AML-193 (cell line): ENCODE measurements at places on chromosomes 3 and 15.

GRCh38 chr3:168272343-168272985 lies 176.7 kb upstream of the GOLIM4 start:
- DNase-seq = no peak

GRCh38 chr3:188124184-188124583 lies 29.8 kb upstream of the LPP start:
- DNase-seq = no peak

GRCh38 chr3:172087198-172087597 lies 47.8 kb downstream of the FNDC3B start:
- no peak for DNase-seq

GRCh38 chr15:90819850-90820249 lies 48.5 kb upstream of the FURIN start:
- no peak for DNase-seq

- DNase-seq = no peak
These were observed 480.1 kb upstream of the ZNF385D start for GRCh38 chr3:22231061-22231460.

DNA sequence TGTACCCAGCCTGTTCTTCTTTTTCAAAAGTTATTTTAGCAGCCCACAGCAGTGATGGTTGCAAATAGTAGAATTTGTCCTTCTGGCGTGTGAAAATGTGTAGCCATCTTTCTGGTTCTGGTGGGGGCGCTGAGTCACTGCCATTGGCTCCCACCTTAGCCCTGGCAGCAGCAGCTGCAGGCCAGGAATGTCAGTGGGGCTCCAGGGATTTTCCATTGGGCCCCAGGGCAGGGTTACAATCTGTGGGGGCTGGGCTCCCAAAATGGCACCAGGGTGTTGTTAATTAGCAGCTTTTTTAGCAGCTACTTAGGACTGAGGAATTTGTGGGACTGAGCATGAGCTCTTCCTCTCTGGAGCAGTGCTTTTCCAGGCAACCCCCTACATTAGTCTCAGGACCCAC lies 38.9 kb downstream of the TOPAZ1 start:
- DNase-seq = no peak

DNA sequence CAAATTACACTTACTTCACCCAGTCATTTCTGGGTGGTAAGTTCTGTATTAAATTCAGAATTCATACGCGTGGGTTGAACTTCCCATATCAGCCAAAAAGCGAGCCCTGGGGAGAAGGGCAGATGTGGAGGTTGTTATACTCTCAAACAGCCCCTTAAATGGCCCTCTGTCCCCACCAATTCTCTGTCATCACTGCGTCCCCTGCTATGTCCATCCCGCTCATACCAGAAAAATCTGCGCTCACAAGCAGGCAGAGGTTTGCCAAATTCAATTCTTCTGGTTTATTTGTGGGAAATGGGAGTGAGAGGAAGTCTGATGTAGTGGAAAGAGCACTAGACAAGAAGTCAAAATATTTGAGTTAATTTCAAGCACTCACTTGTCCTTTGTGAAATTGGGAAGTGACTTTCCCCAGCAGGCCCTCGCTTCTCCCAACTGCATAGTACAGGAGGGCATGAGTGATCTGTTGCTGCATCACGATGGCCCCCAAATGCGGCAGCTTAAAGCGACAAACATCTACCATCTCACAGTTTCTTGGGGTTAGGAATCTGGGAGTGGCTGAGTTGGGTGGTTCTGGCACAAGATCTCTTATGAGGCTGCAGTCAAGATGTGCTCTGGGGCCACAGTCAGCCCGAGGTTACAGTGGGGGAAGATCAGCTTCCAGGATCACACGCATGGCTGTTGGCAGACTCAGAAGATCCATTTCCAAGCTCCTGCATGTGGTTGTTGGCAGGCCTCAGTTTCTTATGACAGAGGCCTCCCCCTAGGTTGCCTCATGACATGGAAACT lies 67.7 kb downstream of the CPN2 start:
- DNase-seq = no peak

DNA sequence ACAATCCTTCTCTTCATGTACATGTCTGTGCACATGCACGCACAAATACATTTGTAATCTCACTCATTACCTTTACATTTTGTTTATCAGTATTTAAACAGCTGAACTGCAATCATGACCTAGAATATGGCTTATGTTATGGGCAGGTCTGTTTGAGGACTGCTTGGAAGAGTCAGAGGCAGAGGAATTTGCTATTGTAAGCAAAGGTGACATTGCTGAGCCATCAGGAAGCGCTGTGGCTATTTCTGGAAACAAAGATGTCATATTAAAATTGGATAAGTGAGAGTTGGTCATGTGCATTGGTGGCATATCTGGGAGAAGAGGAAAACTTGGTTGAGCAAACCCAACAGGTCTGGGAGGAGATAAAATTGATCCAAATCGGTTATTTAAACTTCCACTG lies 41.6 kb downstream of the USF3 start:
- no peak for DNase-seq

- DNase-seq = no peak
These were observed 16.2 kb downstream of the CEP19 start for GRCh38 chr3:196695849-196696226.

- no peak for DNase-seq
These were observed 31.5 kb downstream of the NGLY1 start for GRCh38 chr3:25751725-25752124.

DNA sequence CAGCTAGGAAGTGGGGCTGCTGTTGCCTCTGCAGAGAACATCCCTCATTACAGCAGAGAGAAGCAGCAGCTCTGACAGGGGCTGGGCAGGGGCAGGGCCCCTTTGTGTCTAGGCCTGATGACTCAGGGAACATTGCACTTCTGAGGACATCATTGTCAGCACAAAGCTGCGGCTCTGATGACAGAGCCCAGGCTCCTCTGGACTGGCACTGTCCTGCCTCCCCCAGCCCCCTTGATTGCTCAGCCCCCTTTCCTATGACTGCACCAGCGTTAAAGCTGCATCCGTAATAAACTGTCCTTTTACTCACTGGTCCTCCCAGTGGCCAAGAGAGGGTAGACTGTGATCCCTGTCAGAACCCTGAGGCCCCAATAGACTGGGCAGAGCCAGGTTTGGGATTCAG lies 18.3 kb downstream of the TRH start:
- DNase-seq = no peak

GRCh38 chr3:65749066-65749465 lies 289.7 kb downstream of the MAGI1 start:
- no peak for DNase-seq

GRCh38 chr3:16715281-16715680 lies 110.1 kb upstream of the DAZL start:
- DNase-seq = no peak

- no peak for DNase-seq
These were observed 30.2 kb upstream of the FURIN start for GRCh38 chr15:90838139-90838538.

DNA sequence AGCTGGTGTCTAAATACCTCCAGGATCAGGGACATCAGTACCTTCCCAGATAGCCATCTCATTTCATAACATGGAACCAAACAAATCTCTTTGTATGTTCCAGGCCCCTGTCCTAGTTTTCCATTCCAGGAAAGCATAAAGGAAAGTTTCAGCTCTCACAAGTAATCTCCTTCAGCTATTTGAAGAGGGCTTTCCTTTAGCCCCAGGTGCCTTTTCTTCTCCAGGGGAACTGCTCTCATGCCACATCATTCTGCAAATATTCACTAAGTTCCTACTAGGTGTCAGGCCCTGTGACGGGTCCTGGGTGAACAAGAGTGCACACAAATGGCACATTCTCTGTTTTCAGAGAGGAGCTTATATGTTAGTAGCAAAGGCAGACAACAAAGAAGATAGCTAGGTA lies 136.1 kb downstream of the ADAMTS9 start:
- DNase-seq = no peak

GRCh38 chr15:50815958-50816590 lies 50.6 kb upstream of the SPPL2A start:
- no peak for DNase-seq
